Occipital lobe (tissue), 3 donors: ENCODE measurements at places on chromosomes 3 and 15.

GRCh38 chr3:168476360-168476980, 380.7 kb upstream of the GOLIM4 start:
- DNase-seq: no peak

GRCh38 chr3:104461431-104461830, 905.3 kb upstream of the ALCAM start:
- no peak for DNase-seq

GRCh38 chr3:126958638-126959085, 24.3 kb upstream of the PLXNA1 start:
- no peak for DNase-seq

- DNase-seq: no peak
These were observed 16.9 kb downstream of the PPP2R3A start for GRCh38 chr3:135982404-135982761.

- DNase-seq: no peak
These were observed 221.8 kb upstream of the SUCLG2 start for GRCh38 chr3:67876261-67876660.

DNA sequence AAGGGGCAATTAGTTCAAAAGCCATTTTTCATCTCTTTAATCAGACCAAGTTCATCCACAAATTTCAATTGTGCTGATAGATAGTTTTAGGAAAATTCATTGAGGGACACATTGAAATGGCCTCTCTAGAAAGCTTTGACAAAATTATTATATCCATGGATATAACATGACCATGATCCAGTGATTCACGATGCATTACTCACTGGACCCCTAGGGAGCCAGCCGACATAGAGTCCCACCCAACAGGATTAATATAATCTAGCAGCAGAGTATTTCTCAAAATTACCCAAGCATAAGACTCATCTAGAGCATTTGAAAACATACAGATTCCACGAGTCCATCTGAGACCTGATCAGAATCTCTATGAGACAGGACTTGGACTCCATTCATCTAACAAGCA, 100.3 kb downstream of the FRMD5 start:
- DNase-seq: no peak

DNA sequence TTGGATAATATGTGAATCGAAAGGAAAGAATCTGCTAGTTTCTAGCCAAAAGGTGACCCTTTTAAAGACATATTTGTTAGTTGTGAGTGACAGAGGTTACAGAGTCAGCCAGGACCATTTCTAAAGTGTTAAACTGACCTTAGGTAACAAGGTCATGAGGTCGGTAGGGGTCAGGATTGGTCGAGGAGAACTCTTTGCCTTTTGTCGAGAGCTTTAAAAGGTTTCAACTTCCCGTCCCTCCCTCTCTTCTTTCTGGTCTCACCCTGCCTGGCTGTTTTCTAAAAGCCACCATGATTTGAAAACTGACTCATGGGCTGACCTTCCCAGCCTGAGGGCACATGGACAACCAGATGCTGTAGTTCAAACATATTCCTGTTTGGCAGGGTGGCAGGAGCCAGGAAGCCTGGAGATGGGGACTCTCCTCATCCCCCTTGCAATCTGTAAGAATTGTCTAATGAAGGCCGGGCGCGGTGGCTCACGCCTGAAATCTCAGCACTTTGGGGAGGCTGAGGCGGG, 25.8 kb upstream of the PRTG start:
- no peak for DNase-seq

- no peak for DNase-seq
These were observed 4.0 kb downstream of the HDAC11 start for GRCh38 chr3:13483988-13484695.

DNA sequence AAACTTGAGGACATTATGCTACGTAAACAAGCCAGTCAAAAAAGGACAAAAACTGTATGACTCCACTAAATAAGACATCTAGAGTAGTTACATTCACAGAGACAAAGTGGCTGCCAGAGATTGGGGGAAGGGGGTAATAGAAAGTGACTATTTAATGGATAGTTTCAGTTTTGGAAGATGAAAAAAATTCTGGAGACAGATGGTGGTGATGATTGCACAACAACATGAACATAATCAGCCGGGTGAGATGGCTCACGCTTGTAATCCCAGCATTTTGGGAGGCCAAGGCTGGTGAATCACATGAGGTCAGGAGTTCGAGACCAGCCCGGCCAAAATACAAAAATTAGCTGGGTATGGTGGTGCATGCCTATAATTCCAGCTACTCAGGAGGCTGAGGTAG, 40.6 kb downstream of the DPP8 start:
- no peak for DNase-seq

- no peak for DNase-seq
These were observed 849.1 kb downstream of the DIPK2A start for GRCh38 chr3:144820726-144821125.
